Stimulated activated CD4-positive, alpha-beta T cell treated with anti-CD3 and anti-CD28 coated beads, TNF-alpha, amount 100 ng/mL, for 1 hour (primary cell): ENCODE measurements at places on chromosomes 7 and 10.

DNA sequence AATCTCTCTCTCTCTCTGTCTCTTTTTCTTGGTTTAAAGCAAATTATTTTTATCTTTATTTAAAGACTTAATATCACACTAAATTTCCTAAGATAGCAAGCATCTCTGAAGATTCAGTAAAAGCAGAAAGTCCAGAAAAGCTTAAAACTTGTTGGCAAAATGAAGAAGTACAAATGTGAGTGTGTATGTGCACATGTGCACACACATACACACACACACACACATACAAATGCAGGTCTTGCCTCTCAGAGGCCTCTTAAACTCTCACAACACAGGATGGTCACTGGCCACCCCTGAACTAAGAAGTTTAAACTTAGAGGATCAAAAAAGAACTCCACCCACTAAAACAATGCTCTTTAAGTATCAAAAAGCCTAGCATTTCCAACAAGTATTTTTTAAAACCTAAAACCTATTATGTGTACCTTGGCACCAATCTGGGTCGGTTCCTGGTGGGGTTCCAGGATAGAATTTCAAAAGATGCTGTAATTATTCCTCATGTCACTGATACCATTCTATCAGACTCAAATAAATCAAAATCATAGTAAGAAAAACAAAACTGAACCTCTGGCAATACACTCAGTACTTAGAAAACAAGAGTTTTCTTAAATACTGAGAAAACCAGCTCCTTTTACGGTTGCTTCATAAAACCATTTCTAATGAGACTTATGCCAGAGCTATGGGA lies 55.0 kb downstream of the SORBS1 start:
- DNase-seq, result no peak

GRCh38 chr7:148800677-148801076 lies 83.4 kb downstream of the EZH2 start:
- DNase-seq, result no peak

DNA sequence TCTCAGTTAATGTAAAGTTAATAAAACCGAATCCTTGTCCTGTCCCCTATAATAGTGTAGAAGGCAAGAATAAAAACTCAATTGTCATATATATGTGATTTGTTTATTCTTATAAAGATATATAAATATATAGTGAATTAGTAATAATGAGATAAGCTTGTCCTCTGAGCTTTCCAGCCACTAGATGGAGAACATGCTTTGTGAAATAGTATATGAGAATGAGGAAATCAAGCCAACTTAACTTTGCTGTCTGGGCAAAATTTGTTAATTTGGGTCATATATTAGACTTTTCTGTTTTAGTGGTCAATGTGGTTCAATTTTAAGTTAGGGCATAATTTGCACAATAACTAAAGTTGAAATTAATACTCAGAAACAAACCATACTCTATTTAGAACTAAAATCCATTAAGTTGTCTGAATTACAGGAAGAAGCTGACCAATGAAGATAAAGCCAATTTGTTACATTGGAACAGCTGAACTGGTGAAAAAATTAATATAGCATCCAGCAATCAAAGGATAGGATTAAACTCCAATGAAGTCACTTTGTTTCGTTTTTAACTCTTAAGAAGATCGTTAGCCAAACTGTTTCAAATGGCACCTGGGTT lies 595.0 kb downstream of the ARL4A start:
- no peak for DNase-seq

GRCh38 chr10:128854204-128854603 lies 612.8 kb upstream of the MGMT start:
- DNase-seq, result no peak

GRCh38 chr7:39825401-39825980 lies 124.6 kb upstream of the CDK13 start:
- DNase-seq, result no peak

DNA sequence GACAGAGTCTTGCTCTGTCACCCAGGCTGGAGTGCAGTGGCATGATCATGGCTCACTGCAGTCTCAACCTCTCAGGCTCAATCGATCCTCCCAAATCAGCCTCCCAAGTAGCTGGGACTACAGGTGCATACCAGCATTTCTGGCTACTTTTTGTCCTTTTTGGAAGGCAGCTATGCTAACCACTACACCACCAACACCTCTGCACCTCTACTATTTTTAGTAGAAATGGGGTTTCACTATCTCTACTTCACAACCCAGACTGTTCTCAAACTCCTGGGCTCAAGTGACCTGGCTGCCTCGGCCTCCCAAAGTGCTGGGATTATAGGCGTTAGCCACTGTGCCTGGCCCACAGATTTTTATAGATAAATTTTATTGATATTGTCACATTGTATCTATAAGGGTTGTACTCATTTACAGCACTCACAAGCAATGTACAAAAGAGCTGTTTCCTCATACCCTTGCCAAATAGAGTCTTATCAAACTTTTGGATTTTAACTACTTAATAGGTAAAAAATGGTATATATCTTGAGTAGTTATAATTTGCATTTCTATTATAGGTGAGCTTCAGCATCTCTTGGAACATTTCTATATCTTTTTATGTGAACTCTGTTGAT lies 23.7 kb downstream of the PRR15 start:
- DNase-seq, result no peak

GRCh38 chr7:11437994-11438393 lies 394.0 kb downstream of the THSD7A start:
- DNase-seq, result no peak

- no peak for DNase-seq
Observed at GRCh38 chr7:51242881-51243518, 73.6 kb downstream of the COBL start.

- DNase-seq, result no peak
Observed at GRCh38 chr7:114916261-114916892, 5.5 kb upstream of the MDFIC start.
